ENCODE measurements at places on chromosomes 4 and X. TPM values are rescaled to one million over a fixed set of nuclear protein-coding genes. Genes with fewer than 3 reads are reported as not detected.

Gene RRH
- not detected for total RNA-seq

Gene GYG2
- 2.6 TPM for total RNA-seq

Gene GYPA
- not detected for total RNA-seq

Gene STARD8
- 5.2 TPM for total RNA-seq

Gene SLC4A4
- 8.5 TPM for total RNA-seq

Gene CDKL2
- total RNA-seq, result 1.2 TPM

Gene SORBS2
- not detected for total RNA-seq

Gene ATOH1
- total RNA-seq, result not detected

Gene EPHA5
- total RNA-seq, result 0.52 TPM

Gene FAM149A
- 5.7 TPM for total RNA-seq
